Astrocyte of the spinal cord (primary cell): ENCODE measurements at places on chromosomes 12 and 14.

GRCh38 chr14:65731933-65732506, 319.5 kb downstream of the FUT8 start:
- DNase-seq, result no peak

DNA sequence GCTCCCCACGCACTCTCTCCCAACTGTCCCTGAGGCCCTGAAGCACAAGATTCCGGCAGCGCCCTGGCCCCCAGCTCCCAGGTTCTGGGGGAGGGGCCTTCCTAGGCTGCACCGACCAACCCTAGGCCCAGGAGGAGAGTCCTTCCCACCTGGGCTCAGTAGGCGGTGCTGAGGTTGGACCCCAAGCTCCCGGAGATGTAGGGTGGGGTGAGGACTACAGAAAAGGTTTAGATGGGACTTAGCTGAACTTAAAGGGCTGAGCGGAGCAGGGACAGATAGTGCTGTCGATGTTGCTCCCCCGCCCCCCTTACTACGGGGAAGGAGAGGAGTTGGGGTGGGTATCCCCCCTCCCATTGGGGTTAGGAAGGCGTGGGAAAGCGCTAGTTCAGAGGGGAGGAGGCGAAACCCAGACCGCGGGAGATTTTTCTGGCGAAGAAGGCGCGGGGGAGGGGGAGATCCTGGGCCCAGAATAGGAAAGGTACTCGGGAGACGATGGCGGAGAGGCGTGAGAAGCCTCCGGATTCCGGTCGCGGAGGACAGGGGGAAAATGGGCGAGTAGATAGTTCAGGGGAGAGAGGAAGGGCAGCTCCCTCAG, 4.2 kb upstream of the BAZ2A start:
- DNase-seq, result peak; percentile 6

DNA sequence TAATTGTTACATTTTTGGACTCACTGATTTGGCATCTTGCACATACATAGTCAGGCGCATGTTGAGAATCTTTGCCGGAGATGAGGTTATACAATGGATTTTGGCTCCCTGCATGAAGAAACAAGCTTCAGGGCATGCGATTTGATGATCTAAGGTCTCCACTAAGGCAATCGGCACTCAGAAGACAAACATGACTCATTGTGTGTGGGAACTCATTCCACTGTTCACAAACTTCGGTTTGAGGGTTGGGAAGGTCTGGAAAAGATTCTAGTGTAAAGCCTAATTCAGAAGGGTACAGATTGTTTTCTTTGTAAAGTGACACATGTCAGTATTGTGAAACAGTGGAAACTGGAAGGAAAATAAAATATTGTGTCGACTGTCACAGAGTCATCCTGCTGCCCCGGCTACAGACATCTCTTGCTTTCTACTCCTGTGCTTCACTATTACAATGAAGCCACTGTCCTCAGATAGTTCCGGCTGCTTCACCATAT, 192.6 kb upstream of the HMGA2 start:
- DNase-seq, result peak; percentile 99

- DNase-seq, result no peak
These were observed 14.4 kb downstream of the EML1 start for GRCh38 chr14:99807413-99808153.

- no peak for DNase-seq
These were observed 40.5 kb upstream of the RTL1 start for GRCh38 chr14:100944052-100944451.

GRCh38 chr12:2168808-2169207, 116.0 kb downstream of the CACNA1C start:
- no peak for DNase-seq

- DNase-seq, result no peak
These were observed 610.0 kb upstream of the LMO3 start for GRCh38 chr12:17215759-17216570.

DNA sequence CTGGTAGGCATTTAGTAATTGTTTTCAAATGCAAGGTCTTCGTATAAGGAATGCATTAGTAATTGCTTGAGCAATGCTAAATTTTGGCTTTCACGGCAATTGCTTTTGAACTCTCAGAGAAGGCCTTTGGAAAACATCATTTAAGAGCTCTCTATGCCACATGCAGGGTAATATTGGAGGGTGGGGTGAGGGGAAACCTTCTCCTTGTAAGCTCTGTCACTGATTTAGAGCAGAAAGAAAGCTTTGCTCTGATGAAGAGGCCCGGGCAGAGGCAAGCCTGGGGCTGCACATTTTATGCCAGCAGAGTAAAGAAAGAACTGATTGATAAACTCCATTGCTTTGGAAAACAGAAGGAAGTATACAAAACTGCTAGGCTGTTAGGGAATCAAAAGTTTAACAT, 70.9 kb downstream of the TRIM9 start:
- peak; percentile 8 for DNase-seq

GRCh38 chr12:14394317-14395073, 29.0 kb downstream of the ATF7IP start:
- peak; percentile 93 for DNase-seq

GRCh38 chr12:102169922-102170621, 27.6 kb downstream of the PMCH start:
- DNase-seq, result peak; percentile 32

- DNase-seq, result no peak
These were observed 2.1 kb upstream of the EDDM3A start for GRCh38 chr14:20743556-20743955.

DNA sequence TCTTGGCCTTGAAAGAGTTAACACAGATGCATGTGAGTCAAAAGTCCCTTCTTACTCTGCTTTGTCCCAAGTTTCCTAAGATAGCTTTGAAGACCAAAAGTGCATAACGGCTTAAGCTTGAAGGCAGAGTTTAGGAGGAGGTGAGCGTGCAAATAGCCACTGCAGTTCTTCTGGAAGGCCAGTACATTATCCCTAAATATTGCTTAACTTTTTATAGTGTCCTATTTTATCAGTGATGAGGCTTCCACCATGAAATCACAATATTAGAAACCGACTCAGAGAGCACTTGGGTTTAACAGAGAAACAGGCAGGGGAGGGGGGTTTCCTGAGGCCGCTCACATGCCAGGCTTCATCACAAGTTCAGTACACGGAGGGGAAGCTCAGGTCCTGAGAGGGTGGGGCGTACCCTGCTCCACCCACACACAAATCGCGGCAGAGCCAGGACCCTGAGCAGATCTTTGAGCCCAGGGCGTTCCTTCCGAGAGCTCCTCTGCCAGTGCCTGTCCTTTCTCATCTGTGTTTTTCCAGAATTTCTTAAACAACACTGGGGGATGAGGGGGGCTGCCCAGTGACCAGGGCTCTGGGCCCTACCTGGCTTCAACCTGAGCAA, 26.8 kb upstream of the BDKRB2 start:
- no peak for DNase-seq
